ENCODE measurements at places on chromosomes 5 and 9.
A peak's percentile ranks its signal among the peaks of the same experiment; 100 is the strongest.

DNA sequence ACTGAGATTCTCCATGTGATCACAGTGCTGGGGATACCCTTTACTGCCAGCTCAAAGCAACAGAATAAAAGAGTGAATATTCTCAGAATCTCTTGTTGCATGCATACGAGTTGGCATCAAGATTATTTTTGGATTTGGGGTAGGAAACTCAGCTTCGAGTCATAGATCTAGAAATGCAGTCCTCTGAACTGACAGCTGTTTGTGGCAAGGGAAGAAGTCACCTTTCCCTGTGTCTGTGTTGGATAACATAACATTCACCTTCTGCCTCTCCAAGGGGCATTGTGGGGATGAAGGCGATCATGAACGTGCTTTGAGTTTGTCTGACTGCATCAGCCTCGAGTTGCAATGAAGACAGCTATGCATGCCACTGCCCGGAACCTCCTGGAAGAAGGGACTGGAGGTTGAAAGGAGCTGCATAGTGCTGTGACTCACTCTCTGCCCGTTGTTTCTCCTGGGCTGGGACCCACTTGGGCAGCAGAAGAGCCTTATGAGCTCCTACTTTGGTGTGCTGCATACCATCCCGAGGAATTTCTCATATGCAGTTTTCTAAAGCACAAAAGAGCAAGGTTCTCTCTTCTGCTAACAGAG lies 231.7 kb downstream of the ARHGAP26 start:
- DNase-seq, result no peak

DNA sequence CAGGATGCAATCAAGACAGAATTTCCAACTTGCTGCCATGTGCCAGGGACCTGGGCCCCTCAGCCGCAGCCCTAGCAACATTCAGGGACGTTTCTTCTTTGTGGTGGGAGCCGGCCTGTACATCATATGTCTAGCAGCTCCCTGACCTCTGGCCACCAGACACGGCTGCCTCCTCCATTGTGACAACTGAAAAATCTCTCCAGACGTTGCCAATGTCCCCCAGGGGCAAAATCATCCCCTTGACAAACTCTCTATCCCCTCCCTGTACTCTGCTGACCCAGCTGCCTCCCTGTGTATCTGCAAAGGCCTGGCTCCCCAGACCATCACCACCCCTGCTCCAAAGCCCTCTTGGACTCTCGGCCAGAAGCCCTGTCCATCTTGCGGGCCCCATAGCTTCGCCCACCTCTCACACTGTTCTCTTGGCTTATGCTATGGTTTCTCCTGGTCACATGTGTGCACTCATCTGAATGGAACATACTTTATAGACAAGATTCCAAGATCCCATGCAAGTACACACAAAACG lies 40.8 kb downstream of the BICD2 start:
- no peak for DNase-seq

DNA sequence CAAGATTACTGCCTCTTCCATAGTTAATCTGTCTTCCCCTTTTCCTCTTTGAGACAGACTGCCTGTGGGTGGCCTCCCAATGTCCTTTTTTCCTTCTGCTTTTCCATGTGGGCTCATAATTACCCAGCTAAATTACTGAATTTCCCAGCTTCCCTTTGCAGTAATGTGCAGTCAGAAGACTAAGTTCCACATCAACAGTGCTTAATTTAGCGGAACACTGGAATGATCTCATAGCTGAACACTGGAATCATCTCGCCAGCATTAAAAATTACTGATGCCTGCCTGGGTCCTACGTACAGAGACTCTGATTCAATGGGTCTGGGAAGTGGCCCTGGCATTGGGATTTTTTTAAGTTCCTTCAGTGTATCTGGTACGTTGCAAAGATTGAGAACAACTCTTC lies 84.3 kb downstream of the DNAH5 start:
- no peak for DNase-seq

- DNase-seq, result no peak
Measured at GRCh38 chr5:165405340-165405739, 1899.9 kb downstream of the MAT2B start.

DNA sequence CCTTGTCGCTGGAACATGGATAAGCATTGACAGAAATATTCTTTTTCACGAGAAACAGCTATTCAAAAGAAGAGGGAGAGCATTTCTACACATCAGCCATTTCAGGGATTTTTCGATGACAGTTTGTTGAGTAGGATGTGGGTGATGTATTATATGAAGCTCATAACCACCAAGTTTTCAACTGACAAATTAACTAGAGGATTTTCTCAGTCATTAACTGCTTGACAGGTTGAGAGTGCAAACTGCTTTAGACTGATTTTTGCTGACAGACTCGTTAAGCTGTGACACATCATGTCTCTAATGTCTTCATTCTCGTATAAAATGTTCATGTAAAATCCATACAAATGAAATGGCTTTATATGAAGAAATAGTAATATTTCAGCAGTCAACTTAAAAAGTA lies 354.2 kb upstream of the KCNN2 start:
- DNase-seq, result no peak

GRCh38 chr5:465591-466403 lies 22.8 kb downstream of the EXOC3 start:
- no peak for DNase-seq

DNA sequence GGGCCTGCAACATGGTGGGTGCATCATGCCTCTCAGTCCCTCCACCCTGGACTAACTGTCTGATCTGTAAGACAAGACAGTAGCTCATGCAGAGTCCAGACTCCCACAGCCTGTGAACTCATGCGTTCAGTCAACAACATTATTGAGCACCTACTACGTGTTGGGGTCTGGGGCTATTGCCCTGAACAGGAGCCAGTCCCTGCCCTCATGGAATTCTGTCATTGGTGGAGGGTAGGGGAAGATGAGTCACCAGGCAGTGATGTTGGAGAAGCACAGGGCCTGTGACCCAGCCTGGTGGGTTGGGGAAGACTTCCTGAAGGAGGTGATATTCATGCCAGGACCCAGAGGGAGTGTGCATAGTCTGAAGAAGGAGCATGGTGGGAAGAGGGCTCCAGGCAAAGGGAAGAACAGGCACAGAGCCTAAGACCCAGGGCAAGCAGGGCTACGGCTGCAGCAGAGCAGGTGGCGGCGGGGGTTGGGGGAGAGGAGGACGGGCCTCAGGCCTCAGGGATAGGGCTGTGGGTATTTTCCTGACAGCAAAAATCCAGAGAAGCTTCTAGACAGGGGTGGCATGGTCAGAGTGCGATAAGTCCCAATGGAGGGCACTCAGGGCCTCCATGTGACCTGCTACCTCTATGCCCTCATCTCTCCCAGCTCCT lies 26.7 kb upstream of the PSD2 start:
- no peak for DNase-seq

DNA sequence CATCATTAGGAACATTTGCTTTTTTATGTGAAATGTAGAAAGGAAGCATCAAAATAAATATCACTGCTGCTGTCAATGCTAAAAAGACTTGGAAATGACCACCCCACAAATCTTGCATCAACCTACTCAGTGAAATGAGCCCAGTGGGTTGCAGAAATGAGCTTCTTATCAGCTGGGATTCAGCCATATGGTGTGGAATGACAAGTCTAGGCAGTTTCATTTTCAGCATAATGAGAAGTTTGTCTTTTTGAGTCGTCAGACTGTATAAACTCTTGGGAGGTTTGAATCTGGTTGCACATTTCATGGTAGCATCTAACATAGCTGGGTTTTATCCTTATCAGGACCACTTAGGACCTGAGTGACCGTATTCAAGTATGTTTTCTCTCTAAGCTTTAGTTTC lies 251.1 kb upstream of the PPP1R2B start:
- DNase-seq, result no peak

- no peak for DNase-seq
Measured at GRCh38 chr5:157057459-157058370, 1.2 kb downstream of the HAVCR1 start.

DNA sequence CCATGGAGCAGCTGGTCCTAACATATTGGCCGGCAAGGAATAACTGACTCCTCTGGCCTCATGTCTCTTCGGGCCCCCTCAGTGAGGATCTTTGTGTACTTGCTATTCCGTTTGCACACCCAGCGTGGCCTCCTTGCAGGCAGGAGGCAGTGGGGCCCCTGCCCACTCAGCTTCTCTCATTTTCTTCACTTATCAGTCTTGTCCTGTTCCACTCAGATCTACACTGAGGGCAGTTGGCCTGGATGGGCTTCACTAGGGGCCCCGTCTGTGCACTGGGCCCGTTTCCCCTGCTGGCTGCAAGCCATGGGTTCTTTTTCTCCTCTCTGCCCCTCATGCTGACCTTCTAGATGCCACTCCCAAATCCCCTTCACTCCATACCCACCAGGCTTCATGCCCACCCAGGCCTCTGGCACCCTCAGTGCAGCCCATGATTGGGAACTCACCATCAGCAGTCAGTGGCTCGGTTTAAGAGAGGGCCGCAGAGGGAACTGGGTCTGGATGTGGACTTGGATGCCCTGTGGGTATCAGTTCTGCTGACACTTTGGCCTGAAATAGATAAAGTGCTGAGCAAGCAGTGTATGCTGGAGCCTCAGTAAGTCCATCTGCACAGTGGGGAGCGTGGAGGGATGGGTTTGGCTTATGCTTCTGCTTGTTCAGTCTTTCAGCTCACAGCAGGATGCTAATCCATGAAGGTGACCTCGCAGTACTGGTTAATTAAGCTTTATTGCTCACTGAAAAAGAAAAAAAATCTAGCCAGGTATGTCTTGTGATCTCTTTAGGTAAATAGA lies 57.9 kb downstream of the ERBIN start:
- no peak for DNase-seq

DNA sequence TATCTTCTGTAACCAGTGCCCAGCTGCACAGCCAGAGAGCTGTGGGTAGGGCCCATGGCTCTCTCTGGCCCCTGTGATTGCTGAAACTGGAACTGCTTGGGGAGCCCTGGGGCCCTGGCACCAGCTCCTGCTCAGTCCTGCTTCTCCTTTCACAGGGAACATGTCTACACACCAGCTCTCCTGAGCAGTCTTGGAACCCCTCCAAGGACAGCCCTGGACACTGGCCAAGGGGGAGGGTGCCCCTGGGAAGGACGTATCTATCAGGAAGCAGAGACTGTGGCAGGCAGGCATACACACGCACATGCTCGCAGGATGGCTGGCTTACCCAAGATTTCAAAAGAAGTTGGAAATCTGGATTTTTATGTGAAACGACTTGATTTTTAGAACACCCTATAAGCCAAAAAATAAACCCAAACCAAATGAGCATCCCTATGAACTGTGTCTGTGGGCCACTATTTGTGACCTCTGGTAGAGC lies 8.8 kb upstream of the TRAF1 start:
- DNase-seq, result no peak

GRCh38 chr5:111553868-111554267 lies 41.5 kb upstream of the STARD4 start:
- DNase-seq, result no peak

DNA sequence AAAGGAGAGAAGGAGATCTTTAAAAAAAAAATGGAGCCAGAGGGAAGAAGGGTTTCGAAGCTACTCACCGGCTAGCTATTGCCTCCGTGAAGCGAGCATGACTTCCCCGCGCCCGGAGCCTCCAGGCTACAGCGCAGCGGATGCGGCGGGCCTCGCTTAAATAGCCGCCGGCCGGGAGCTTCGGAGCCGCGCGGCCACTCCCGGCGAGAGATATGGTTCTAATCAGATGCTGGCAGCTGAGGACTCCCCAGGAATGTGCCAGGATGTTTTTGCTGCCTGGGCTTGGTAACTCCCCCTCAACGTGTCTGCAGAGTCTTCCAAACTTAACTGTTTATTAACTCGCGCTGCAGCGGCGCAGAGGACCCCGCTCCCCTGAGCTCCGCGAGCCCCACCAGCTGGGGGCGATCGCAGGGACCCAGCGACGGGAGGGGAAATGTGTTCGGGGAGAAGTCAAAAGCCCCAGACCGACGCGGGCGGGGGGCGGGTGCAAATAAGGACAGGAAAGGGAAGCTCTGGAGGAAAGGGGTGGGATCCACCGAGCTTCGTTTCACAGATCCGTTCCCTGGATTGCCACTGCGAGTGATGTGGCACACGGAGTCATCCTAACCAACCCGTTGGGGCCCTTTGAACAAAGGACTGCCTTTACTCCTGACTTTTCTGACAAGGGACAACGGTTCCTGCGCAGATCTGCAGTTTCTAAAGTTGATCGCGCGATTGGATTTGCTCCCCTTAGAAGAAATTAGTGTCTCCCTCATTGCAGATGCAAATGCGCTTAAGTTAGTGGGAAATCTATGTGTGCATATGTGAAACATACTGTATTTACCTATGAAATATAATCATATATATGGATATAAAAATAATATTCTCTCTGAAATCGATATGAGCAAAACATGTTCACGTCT lies at the start of gene DAB2:
Gene DAB2, minus strand, starts transcription at position 245 of the 902 bp plus-strand sequence. CDS start 30,660 bp downstream, outside the sequence.
- DNase-seq, result peak; percentile 78

GRCh38 chr5:115577329-115577728 lies 24.9 kb downstream of the TICAM2 start:
- no peak for DNase-seq

GRCh38 chr9:132006677-132007370 lies 72.8 kb downstream of the MED27 start:
- DNase-seq, result no peak
